DMS 273 treated with DMSO at 0.1 percent for 48 hours (cell line): ENCODE measurements at places on chromosomes 4 and X.

DNA sequence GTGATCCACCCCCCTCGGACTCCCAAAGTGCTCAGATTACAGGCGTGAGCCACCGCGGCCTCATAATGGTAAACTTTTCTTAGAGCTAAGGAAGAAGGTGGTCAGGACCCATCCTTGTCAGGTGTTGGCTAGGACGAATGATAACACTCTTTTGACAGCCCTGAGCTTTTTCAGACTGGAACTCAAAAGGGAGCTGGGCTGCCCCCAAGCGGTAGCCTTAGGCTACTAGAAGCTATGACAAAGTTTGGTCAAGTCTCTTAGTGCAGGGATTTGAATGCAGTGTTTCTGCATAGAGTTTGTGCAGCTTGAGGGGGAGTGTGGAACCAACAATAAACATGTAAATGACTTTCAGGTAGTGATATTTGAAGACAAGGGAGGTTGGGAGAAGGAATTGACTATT lies 11.8 kb upstream of the HSD17B10 start:
- peak; percentile 25 for DNase-seq

DNA sequence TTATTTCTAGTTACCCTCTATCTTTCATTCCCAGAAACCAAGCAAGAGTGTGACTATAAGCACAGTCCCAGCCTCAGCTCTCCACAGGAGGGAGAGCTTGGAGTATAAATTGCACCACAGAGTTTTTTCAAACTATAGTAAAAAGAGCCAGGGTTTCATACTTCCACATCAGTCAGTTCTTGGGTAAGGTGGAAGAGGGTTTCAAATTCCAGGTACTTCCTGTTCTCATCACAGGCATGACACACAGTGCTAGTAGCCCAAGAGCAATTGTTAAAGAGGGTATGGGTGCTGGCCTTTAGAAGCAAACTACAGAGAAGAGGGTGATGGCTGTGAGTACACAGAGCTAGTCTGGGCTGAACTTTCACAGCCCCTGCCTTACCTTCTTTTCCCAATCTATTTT lies 5.7 kb upstream of the IL1RAPL1 start:
- no peak for DNase-seq

DNA sequence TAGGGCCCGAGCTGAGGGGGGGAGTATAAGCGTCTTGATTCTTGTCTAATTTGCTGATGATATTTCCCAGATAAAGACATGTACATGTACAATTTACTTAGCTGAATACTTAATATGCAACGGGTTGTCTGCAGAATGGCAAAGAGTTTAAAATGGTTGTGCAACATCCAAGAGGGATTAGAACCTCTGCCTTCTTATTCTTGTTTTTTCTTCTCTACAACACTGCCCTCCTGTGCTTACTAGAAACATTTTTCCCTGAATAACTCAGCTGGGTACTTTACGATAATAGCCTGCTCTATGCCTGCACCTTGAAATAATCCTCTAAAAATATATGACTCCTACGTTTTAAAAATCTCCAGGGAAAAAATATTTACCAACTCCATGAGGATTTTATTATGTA lies 41.8 kb downstream of the INTS12 start:
- DNase-seq: peak; percentile 11

- DNase-seq: no peak
Observed at GRCh38 chr4:93267747-93268146, 560.8 kb upstream of the ATOH1 start.

- no peak for DNase-seq
Observed at GRCh38 chr4:105014234-105014633, 132.4 kb upstream of the TET2 start.

- no peak for DNase-seq
Observed at GRCh38 chrX:74534569-74535038, 79.8 kb downstream of the RLIM start.

DNA sequence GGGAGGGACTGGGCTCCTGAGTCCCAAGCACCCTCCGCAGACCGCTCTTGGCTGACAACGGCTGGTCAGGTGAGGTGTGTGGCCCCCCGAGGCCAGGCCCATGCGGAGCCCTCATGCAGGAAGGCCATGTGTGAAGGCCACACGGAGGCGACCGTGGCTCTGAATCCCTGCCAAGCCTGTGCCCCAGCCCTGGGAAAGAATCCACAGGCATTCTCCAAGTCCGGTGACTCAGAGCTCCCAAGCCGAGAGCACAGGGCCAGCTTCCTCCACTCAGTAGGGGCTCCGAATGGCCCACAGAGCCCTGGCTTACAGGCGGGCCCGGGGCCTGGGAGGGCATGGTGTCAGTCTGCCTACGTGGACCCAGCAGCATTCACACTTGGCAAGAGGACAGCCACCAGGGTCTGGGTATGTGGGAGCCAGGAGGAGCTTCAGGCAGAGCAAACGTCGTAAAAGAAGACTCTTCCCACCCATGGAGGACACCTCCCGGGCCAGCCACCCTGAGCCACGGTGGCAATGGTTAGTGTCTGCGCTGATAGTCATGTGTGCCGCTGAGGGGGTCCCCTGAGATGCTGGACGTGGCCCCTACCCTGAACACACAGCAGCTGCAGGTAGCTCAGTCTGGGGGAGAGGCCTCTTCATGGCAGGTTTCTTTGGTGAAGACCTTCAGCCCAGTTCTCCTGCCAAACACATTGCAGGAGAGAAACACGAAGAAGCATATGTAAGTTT lies 105.7 kb downstream of the PSAPL1 start:
- no peak for DNase-seq

DNA sequence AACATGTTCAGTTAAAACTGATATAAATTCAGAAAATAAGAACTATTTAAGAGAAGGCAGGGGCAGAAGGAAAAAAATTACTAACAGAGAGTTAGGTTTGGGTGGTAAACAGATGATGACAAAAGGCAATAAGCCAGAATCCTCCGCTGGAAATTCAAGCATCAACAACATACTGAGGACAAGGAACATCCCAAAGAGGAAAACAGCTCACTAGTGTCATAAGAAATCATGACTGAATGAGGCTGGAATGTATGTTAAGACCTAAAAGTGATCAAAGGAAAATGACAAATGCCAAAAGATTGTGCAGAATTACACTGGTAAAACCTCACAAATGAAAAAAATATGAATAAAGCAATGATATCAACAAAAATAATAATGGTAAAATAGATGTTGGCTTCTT lies 88.4 kb downstream of the WDFY3 start:
- DNase-seq: no peak

DNA sequence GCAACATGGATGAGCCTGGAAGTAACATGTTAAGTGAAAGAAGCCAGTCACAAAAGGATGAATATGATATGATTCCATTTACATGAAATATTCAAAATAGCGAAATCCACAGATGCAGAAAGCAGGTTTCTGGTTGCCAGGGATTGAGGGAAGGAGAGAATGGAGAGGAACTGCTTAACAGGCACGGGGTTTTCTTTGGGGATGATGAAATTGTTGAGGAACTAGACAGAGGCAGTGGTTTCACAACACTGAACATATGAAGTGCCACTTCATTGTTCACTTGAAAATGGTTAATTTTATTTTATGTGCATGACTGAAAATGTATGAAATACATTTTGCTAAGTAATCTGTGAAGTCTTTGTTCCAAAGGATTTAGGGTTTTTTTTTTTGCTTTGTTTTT lies 182.5 kb upstream of the TBL1X start:
- no peak for DNase-seq

DNA sequence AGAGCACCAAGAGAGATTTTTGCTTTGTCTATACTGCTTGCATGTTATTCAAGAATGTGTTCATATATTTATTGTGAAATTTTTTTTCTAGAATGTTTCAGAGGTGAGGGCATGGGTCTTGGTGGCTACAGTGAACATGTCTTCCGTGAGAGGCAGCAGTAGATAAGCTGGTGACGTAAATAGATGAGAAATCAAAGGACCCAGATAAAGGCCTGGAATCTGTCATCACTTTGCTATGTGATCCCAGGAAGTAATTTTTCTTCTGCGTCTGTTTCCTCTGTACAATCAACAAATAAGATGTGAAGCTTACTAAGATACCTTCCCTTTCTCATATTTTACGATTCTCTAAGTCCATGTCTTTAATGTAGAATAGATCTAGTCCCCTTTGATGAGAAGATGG lies 129.1 kb downstream of the COL4A6 start:
- no peak for DNase-seq

DNA sequence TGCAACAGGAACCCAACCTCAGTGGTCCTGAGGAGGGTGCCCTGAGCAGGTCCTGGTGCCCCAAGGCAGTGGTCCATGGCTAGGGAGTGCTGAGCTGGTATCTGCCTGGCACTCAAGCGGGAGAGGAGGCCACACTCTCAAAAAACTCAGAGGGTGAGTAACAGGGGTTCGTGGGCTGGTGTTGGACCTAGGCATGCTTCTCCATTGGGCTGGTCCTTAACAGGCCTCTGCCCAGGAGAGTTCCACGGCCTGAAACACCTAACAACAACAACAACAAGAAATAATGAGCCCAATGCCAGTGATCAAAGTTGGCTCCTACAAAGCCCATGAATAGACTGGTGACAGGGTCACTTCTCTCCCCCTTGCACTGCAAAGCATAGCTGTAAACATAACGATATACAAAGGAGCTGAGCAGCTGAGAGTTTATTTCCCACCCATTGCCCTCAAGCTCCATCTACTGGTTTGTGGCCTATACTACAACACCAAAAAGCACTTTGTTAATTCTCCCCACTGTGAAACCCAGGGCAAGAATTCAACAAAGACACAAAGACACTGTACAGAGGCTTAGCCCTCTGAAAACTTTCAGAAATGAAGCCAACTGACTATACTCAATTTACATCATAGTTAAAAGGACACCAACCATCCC lies 736.1 kb upstream of the ADGRL3 start:
- no peak for DNase-seq

DNA sequence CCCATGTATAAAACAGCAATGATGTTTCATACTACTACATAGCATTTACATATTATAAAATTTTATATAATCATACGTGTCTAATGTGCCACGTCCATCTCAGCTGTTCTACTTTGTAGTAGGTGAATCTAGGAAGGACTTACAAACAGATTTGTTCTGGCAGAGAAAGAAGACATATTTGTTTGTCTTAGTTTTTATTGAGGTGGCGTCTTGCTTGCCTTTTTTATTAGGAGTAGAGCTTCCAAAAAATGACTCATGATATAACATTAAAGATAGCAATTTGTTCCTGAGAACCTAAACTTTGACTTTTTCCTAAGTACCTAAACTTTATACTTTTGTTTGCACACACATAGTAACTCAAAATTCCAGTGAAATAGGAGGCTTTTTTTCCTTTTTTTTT lies 64.6 kb downstream of the CLDN22 start:
- no peak for DNase-seq

- no peak for DNase-seq
Observed at GRCh38 chrX:48599341-48599740, 2.0 kb downstream of the WDR13 start.

- no peak for DNase-seq
Observed at GRCh38 chr4:19406789-19407188, 844.9 kb upstream of the SLIT2 start.

DNA sequence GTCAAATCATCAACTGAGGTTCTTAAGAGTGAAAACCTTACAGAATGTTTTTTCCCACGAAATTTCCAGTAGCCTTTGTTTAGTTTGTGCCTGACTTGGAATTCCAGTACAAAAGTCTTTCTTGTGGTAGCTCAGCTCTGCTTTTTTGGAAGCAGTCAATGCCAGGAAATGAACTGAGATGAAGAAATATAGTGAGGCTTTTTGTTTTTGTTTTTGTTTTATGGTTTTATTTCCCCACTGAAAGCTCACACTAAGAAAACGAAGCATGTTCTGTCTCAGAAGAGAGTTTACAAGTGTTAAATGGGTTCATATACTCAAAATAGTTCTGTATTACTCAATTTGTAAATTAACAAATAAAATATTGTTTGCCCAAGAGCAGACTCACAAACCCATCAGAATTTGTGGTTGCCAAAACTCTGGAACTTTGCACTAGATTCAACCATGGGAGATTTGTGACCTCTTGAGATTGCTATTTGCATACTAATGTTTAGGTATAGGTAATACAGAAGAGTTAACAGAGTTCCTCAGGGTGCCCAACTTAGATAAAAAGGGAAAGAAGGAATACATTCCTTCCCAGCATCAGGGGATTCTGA lies 1060.8 kb downstream of the FAT4 start:
- no peak for DNase-seq

- no peak for DNase-seq
Observed at GRCh38 chrX:75158054-75158453, 2.0 kb upstream of the ABCB7 start.

DNA sequence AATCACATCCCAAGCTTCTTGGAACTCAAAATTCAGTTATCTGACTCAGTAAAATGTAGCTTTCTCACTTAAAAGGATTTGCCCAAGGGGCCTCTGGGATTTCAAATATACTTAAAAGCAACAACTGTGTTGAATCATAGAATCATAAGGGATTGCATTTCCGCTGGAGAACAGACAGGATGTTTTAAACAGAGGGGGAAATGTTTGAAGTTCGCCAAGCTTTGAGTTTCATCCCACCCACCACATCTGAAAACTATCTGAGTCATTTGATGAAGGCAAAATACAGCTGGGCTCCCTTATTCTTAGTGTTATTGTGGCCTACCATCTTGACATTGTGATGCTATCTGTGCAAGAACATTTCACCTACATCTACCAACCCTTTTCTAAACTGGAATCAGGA lies 73.5 kb downstream of the PPP1R2C start:
- DNase-seq: no peak
